Right forelimb (tissue), 1 donor: ENCODE measurements at places on chromosomes 6 and 20.

GRCh38 chr6:2819115-2819514, 22.5 kb downstream of the SERPINB1 start:
- DNase-seq = no peak

DNA sequence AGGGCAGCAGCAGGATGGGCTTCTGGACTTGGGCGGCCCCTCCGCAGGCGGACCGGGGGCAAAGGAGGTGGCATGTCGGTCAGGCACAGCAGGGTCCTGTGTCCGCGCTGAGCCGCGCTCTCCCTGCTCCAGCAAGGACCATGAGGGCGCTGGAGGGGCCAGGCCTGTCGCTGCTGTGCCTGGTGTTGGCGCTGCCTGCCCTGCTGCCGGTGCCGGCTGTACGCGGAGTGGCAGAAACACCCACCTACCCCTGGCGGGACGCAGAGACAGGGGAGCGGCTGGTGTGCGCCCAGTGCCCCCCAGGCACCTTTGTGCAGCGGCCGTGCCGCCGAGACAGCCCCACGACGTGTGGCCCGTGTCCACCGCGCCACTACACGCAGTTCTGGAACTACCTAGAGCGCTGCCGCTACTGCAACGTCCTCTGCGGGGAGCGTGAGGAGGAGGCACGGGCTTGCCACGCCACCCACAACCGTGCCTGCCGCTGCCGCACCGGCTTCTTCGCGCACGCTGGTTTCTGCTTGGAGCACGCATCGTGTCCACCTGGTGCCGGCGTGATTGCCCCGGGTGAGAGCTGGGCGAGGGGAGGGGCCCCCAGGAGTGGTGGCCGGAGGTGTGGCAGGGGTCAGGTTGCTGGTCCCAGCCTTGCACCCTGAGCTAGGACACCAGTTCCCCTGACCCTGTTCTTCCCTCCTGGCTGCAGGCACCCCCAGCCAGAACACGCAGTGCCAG, at the start of gene TNFRSF6B:
TSS of gene TNFRSF6B (plus strand) at position 25 of the 729 bp plus-strand sequence. CDS start at position 141, 116 bp downstream.
- DNase-seq = peak; percentile 47

DNA sequence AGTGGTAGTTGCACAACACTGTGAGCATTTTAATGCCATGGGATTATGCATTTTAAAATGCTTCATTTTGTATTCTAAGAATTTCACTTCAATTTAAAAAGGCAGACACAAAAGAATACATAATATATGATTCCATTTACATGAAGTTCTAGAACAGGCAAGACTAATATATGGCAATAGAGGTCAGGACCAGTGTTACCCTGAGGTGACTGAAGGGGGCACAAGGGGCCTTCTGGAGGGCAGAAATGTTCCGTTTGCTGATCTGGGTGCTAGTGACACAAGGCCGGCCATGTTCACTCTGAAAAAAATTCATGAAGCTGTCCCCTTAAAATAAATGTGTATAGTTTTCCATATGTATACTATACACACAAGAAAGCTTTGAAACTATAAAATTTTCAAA, 28.5 kb downstream of the TASP1 start:
- no peak for DNase-seq

DNA sequence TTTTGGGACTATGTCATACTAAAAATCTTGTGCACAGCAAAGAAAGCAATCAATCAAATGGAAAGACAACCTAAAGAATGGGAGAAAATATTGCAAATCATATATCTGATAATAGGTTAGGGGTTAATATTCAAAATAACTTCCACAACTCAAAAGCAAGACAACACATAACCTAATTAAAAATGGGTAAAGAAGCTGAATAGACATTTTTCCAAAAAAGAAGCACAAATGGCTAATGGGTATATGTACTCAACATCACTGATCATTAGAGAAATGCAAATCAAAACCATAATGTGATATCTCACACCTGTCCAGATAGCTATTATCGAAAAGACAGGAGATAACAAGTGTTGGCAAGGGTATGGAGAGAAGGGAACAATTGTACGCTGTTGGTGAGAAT, 53.0 kb downstream of the SYCP2L start:
- no peak for DNase-seq

- DNase-seq = no peak
These were observed 95.4 kb upstream of the MRPS10 start for GRCh38 chr6:42313038-42313437.

DNA sequence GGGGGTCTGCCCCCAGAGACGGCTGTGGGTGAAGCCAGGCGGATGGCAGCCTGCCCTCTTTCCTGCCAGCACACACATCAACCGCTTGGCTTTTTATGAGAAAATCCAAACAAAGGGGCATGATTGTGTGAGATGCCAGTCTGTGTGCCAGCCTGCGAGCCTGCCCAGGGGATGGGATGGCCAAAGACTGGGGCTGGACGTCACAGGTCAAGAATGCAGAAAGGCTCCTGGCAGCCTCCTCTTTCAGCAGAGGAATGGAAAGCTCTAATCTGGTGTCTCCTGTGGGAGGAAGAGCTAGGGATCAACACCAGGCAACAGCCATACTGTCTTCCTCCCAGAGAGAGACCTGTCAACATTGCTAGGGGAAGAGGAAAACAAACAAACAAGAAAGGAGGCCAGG, 15.8 kb downstream of the TUBB2B start:
- DNase-seq = no peak

GRCh38 chr6:126076992-126077664, 90.8 kb downstream of the TRMT11 start:
- DNase-seq = no peak

GRCh38 chr20:51013577-51014330, 9.2 kb downstream of the KCNG1 start:
- DNase-seq = no peak

GRCh38 chr6:26250698-26251044, 114.3 kb upstream of the BTN3A2 start:
- DNase-seq = no peak

DNA sequence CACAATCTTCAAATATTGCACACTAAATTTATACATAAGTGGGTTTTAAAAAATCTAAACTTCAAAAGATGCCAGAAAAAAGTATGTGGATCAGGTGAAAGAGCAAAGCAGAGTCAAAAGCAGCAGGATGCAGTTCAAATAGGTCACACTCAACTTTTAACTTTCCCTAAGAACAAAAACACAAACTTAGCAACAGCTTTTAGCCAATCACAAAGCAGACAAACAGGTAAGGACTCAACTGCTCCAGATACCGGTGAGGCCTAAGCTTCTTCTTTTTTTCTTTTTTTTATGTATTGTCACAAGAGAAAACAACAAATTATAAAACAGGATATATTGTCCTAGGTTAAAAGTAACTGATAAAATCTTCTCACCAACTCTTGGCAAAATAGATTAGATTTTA, 74.7 kb downstream of the SESN1 start:
- no peak for DNase-seq

GRCh38 chr6:132571774-132572173, 1.7 kb downstream of the TAAR6 start:
- no peak for DNase-seq

DNA sequence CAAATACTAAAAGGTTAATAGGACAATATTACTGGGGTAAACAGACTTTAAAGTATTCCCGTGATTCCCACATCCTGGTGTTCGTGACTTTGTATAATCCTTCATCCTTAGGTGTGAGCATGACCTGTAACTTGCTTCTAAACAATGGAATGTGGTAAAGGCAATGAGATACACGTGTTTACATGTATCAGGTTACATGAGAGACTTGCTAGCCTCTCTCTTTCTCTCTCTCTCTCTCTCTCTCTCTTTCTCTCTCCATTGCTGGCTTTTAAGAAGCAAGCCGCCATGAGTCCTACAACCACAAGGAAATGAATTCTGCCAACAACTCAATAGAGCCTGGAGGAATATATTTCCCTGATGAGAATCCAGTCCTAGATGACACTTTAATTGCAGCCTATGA, 83.9 kb upstream of the LGSN start:
- no peak for DNase-seq

DNA sequence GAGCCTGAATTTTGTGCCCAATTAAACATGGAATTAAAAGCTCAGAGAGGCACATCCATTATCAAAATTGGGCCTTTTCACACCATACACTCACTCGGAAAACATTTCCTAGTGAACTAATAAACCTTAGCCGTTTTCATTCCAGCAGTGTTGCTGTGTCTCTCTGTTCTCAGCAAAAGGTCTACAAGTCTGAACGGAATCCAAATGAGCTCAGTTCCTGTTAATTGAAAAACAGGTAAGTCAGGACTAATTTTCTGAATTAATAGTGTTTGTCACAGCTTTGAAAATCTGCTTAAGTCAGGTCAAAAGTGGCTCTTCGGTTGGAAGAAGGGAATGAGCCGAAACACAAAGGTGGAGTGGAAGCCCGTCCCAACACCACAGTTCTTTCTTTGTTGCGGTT, 163.3 kb upstream of the RALGAPA2 start:
- DNase-seq = no peak
